ENCODE measurements at places on chromosomes 1 and 21.

DNA sequence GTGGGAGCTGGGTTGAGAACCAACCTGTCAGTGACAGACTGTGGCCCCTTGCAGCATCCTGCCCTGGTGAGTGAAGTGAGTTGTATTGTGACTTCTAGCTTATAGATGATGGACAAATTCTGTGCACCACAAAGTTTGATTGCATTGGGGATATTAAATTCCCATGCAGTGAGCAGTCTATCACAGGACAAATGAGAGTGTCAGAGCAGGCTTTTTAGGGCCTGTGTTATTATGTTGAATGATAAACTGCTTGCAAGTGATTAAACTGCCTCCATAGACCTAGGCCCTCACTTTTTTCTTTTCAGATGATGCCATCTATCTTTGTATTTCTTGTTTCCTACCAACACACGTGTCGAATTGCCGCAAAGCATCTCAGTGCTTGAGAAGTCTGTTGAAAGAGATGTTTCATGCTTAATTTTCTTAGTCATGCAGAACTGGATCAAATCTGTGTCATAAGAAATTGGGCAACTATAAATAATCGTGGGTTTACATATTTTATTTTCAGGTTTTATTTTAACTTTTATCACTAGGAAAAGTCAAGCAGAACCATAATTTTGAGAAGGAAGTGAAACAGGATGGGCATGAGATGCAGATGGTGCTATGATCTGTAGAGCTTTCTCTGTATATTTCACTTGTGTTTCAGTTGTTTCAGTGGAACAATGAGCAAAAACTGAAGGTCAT is 199.2 kb downstream of the S1PR1 start:
- no peak for DNase-seq

DNA sequence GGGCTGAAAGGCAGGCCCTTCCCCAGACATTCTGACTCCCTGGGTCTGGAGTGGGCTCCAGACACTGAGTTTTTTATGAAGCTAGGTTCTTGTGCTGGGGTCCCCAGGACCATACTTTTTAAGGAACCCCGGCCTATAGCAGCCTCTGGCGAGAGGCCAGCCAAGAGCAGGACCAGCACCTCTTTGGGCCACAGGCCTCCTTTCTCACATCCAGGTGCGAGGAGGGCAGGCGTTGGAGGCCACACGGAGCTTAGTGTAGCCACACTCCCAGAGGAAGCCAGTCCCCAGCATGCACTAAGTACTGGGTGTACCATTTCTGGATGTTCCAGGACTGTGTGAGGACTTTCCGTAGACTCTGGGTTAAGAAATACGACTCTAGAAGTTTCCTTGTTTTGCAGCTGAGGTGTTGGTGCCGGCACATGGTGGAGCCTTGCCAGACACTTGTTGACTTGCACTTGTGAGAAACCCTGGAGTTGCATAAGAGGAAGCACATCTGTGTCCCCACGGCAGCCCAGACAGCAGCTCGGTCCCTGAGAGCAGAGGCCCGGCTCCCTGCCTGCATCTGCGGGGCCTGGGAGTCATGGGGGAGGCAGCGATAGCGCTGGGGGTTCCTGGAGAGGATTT is 122.2 kb upstream of the VAMP3 start:
- no peak for DNase-seq

GRCh38 chr1:184014271-184014670 is 23.3 kb downstream of the COLGALT2 start:
- no peak for DNase-seq

DNA sequence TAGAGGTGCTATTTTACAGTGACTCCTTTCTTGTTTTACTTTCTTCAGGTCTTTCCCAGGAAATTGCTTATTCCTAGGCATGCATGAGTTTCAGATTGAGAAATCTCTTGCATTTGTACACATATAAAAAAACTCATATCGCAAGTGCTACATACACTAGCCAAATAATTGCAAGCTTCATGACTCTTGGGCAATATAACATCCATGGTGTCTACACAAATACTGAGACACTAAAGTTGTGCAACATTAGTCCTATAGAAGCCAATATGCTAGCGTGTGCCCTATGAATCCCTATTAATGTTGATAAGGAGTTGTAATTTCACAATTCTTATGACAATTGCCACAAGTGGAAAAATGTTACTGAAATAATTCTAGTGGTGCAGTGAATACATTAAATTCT is 591.0 kb downstream of the ADGRL2 start:
- no peak for DNase-seq

- no peak for DNase-seq
Observed at GRCh38 chr1:7869136-7869920, 16.5 kb upstream of the UTS2 start.

DNA sequence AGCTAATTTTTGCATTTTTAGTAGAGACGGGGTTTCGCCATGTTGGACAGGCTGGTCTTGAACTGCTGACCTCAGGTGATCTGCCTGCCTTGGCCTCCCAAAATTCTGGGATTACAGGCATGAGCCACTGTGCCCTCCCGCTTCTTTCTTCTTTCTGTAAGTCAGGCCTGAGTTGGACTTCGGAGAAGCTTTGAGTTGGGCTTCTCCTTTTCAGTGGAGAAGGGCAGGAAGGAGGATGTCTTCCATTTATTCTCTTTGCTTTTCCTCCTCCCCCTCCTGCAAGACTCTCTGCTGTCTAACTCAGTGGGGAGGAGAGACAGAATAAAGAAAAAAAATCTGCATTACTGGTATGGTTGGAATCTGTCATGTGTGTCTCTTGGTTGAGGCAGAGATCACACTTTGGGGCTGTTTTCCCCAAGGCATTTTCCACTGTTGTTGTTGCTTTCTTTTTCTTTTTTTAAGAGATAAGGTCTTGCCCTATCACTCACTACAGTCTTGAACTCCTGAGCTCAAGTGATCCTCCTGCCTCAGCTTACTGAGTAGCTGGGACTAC is 13.2 kb upstream of the DEGS1 start:
- DNase-seq, result no peak

GRCh38 chr1:165633614-165634013 is 2.6 kb downstream of the MGST3 start:
- DNase-seq, result no peak

GRCh38 chr21:35586305-35586704 is 474.0 kb downstream of the SETD4 start:
- DNase-seq, result no peak

DNA sequence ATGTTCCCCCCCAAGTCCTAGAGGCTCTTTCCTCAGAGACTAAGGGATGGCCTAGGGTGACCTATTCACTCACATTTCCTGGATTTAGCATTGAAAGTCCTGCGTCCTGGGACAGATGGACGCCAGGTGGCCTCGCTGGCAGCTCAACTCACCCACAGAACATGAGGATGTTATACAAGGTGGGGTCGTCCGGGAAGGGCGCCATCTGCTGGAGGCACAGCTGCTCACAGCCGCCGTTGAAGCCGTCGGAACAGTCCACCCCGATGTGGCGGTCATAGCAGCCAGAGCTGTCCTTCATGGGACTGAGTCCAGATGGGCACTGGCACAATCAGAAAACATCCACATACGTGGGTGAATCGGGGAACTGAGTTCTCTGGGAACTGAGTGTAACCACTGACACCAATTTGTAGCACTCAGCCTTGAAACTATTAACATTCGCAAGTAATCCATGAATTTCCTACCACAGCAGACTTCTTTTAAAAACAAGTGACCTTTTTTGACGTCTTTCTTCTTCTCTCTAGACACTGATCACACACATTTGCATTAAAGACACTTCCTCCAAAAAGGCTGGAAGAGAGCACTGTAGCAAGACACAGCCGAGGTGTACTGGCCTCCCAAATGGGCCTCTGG is 215.4 kb downstream of the ASTN1 start:
- DNase-seq, result peak; percentile 21

GRCh38 chr1:115336741-115337140 is 1.3 kb downstream of the NGF start:
- no peak for DNase-seq

DNA sequence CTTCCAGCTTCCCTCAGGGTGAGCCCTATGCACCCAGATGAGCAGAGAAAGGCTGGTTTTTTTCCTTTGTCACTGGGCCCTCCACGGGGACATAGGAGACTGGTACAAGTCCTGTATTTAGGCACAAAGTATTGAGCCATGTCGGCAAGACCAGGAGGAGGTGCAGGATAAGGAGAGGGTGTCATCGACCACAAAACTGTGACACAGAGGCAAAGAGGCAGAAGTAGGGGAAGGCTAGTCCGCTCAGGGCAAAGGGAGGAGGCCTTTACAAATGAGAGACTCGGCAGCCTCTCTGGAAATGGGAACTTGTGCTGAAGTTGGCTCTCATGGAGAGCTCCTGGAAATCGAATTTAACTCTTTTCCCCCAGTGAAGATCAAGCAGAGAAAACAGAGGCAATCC is 70.7 kb upstream of the CAMK1G start:
- DNase-seq, result no peak

GRCh38 chr1:30321246-30321910 is 402.0 kb downstream of the MATN1 start:
- no peak for DNase-seq

GRCh38 chr1:234942879-234943506 is 185.6 kb downstream of the TOMM20 start:
- DNase-seq, result no peak

DNA sequence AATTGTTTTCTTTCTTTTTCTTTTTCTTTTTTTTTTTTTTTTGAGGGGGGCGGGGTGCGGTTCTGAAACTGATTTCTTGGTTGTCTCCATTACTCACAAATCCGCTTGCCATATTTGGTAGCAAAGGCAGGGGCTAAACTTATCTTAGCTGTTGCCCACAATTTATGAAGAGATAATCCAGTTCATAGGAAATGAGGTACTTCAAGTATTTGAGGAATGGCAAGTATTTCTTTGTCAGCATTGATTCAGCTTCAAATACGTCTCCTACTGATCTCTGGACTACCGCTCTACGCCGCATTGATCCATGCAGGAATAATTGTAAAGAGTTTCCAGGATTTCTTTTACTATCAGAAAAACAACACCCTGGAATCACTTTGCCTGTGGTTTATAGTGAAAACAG is 289.2 kb upstream of the DPYD start:
- DNase-seq, result no peak

DNA sequence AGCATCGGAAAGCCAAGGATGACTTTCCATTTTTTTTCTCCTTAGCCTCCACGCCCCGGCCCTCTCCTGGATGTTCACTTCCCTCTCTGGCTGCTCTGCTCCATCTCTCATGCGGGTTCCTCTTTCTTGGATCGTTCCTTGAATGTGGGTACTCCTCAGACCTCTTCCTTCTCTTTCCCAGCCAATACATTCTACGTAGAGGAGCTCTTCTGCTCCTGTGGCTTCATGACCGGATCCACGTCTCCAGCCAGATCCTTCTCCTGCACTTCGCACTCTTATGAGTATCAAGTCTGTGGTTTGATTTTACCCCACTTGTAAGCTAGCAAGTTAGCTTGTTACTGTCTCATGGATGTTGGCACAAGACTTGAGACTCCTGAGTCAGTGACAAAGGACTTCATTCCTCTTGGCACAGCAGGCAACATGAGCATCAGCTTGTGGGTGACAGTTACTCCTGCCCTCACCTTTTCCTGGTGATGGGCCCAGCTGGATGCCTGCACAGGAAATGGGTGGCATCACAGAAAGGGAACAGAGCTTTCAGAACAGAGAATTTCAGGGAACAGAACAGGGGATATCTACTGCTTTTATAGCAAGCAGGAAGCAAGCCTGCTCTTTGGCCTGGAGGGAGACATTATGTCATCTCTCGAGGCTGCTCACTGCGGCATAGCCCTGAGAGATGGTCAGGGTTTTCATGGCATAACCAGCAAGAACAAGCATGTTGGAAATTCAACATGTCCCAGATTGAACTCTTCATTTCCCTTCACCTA is 100.1 kb upstream of the KIF26B start:
- DNase-seq, result no peak

GRCh38 chr1:113871597-113872113 is at the start of gene PTPN22:
PTPN22 (minus strand) TSS chr1:113871712.
- peak; percentile 58 for DNase-seq

GRCh38 chr1:202038688-202039346 is 28.4 kb downstream of the ELF3 start:
- DNase-seq, result peak; percentile 50
